ENCODE measurements at places on chromosomes 6 and 20. TPM values are rescaled to one million over a fixed set of nuclear protein-coding genes. Genes with fewer than 3 reads are reported as not detected.

GRCh38 chr6:85494547-85495536 lies 45.0 kb downstream of the NT5E start:
- DNase-seq, result no peak

RAB32 gene
- 25.7 TPM for total RNA-seq

PPIL1 gene
- total RNA-seq, result 19.8 TPM

SUMO4 gene
- 6.9 TPM for total RNA-seq

DNA sequence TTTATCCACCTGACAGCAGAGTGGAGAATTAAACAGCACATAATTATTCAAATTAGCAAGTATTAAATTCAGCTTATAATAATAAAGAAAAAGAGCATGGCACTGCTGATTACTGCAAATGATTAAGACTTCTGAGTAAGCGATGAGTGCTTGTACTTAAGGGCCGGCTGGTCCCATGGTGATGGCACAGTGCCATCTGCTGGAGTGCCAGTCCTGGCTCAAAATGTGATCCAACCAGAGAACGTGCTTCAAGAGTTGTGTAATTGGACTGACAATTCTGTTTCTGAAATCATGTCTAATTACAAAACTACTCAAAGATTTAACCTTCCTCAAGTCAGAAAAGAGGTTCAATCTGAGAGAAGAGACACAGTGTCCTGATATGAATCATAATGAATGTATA lies 181.6 kb upstream of the RGS17 start:
- no peak for DNase-seq

Measured in tibial nerve (tissue), 4 donors.